NCI-H524 (cell line): ENCODE measurements at places on chromosomes 7 and 10.

DNA sequence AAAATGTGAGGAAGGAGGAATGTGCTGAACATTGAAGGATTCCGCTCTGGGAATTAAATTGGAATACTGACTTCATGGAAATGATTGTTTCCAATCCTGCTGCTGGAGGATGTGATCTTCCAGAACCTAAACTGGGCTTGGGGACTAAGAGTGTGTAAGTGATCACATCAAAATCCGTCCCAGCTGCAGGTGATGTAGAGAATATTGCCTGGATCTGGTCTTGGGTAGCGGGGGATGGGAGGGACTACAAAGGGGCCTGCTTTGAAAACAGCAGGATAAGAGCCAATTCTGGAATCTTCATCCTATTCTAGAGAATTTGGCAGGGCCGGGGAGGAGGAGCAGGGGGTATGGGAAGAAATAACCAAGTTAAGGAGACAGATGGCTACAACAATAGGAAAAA lies 552.2 kb upstream of the FZD8 start:
- DNase-seq, result no peak

DNA sequence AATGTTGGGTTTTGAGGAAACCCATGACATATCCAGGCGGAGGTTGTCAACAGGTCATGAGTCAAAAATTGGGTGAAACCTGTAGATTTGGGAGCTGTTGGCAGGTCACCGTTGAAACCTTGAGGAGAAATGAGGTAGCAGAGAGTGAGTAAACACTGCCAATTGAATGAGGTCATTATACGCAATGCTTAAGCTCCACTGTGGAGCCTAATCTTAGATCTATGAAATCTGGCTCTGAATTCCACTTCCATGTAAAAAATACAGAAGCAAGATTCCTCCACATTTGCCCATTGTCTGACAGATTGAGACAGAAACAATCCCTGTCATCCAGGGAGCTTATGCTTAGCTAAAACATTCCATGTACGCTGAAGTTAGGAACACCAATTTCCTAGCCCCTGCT lies 76.0 kb upstream of the IL6 start:
- DNase-seq, result no peak

DNA sequence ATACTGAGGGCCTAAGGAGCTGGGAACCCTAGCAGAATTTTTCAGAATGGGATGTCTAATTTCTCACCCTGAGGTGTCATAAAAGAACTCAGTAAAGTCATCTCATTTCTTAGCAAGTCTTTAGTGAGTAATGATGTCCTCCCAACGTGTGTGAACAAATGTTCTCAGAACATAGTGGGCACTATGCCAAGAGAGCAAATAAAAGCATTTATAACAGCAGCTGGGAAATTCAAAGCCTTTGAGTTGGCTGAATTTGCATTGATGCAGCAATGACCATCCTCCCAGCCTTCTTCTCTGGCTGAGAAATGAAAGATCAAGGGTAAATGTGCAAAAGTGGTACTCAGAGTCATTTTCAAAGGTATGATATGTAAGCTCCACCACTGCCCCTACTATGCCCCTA lies 109.4 kb downstream of the FAM107B start:
- DNase-seq, result no peak

GRCh38 chr7:31251441-31251840 lies 89.1 kb downstream of the NEUROD6 start:
- no peak for DNase-seq

DNA sequence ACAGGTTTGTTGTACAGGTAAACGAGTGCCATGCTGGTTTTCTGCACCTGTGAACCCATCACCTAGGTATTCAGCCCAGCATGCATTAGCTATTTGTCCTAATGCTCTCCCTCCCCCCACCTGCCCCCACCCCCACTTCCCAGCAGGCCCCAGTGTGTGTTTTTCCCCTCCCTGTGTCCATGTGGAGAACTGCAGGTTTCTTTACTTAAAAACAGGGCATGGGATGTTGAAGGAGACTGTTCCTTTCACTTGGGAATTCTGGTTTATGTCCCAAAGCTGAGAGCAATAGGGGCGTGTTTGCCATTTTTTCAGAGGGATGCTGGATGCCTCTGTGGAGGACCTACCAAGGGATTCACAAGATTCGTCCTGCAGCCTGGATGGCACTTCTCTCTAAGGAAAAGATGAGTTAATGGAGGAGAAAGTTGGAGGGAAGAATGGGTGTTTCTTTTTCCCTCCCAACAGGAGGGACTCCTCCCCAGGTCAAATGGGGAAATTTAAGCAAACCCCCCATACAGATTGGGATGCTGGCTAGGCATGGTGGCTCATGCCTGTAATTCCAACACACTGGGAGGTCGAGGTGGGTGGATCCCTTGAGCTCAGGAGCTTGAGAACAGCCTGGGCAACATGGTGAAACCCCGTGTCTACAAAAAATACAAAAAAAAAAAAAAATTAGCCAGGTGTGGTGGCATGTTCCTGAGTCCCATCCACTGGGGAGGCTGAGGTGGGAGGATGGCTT lies 136.0 kb downstream of the GALNT17 start:
- no peak for DNase-seq

DNA sequence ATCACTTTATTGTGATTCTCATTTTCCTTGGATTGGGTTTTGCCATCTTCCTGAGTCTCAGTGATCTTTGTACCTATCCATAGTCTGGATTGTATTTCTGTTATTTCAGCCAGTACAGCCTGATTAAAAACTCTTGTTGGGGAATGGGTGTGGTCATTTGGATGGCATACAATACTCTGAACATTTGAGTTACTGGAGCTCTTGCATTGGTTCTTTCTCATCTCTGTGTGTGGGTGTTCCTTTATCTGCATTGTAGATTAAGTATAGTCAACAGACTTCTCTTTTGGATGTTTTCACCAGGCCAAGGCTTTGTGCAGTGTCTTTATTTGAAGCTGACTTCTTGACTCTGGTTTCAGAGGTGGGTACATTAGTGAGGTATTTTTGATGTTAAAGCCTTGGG lies 42.2 kb downstream of the RUNDC3B start:
- no peak for DNase-seq

DNA sequence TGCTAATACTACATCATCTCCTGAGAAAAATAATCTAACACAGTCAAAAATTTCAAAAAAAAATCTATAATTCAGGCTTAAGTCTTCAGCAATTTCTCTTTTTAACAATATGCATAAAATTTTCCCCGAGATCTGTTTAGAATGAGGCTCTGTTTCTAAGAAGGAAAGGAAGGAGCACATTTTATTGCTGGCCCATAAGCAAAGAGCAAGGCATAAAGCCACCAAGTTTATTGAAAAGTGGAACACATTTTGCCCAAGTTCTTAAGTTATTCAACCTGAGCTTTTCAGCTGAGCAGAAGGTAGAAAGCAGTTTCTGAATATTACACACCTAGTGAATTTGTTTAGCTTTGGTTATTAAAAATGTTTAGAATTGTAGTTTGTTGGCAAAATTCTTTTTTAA lies 73.9 kb downstream of the AGMO start:
- no peak for DNase-seq

- peak; percentile 27 for DNase-seq
These were observed 97.9 kb upstream of the KLF14 start for GRCh38 chr7:130831817-130832481.

DNA sequence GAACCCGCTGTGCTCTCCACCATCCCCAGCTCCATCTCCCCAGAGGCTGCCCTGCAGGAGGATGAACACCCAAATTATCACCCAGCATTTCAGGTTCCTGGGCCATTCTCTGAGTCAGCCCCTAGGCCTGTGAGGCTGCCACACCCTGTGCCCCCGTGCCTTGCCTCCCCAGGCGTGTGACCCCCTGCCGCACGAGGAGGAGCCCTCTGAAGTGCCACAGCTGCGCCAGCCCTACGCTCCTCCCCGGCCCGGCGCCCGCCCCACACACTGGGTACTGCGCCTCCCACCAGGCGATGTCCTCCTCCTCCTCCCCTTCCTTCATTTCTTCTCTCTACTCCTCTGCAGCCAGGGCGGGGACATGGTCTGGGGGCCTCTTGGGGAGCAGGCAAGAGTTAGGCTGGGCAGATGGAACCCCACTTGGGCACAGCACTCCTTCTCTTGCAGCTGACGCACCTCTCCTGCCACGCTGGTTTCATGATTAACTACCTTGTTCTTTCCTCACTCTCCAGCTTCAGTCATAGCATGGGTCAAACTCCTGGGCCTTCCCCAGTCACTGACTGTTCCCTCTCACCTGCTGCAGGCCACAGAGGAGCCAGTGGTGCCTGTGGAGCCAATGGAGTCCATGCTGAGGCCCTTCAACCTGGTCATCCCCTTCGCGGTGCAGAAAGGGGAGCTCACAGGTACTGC lies 12.7 kb upstream of the ATP6V1F start:
- no peak for DNase-seq

DNA sequence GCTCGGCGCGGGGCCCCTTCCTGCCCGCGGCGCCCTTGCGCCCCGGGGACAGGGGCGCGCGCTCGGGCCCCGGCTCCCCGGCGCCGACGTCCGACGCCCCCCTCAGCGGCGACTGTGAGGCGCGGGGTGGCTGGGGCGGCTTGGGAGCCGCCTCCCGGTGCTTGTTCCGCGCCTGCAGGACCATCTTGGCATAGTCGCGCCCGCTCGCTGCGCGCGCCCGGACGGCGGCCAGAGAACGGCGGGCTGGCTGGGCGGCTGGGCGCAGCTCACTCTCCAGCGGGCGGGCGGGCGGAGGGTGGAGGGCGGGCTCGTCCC lies at the start of gene DPY19L1:
DPY19L1 (minus strand) TSS at position 275 of the 315 bp plus-strand sequence; CDS start at position 184, 91 bp downstream.
- DNase-seq, result no peak

GRCh38 chr10:98186681-98187080 lies 52.2 kb downstream of the R3HCC1L start:
- DNase-seq, result no peak

- DNase-seq, result peak; percentile 6
These were observed 153.2 kb downstream of the TCF7L2 start for GRCh38 chr10:113103131-113103840.

GRCh38 chr7:12712236-12712635 lies 24.8 kb downstream of the ARL4A start:
- DNase-seq, result no peak

GRCh38 chr7:5064391-5065106 lies 18.9 kb downstream of the RBAK start:
- no peak for DNase-seq

GRCh38 chr10:31071232-31072005 lies 39.8 kb upstream of the ZNF438 start:
- DNase-seq, result no peak

DNA sequence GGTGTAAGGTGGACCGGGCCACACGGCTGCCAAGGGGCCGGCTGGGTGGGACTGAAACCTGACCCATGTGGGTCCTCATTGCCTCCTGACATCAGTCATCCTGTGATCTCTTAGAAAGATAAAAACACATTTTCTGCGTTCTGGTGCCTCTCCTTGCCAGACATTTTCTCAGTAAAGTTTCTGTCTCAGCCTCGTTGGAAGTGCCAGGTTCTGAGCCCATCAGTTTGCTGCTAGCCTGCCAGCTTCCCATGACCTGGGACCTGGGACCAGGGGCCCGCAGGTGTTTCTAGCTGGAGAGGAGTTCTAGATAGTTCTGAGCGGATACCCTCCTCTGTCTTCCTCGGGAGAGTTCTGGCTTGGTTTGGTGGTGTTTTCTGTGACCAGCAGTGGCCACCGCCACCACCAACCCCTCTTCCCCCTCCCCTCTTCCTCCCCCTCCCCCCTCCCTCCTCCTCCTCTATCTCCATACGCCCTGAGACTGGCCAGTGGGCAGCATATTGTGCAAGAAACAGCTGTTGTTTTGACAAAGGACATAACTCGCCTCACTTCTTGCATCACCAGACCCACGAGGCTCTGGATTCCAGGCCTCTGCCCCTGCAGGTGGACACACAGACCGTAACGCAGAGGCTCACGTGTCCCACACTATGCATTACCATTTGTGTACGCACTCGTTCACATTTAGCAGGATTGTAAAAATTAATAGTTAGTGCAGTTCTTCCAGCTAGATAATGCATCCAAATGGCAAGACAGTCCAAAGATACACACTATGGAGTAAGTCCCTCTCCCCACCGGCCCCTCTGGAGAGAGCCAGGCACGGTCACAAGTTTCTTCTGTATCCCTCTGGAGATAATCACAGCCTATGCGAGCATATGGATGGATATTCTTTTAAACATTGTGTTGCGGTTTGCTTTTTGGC lies 94.6 kb downstream of the CUX1 start:
- DNase-seq, result peak; percentile 29

- no peak for DNase-seq
These were observed 58.1 kb downstream of the AGMO start for GRCh38 chr7:15503603-15504290.

- no peak for DNase-seq
These were observed 284.4 kb downstream of the DNAJB6 start for GRCh38 chr7:157621131-157621681.

GRCh38 chr7:64882341-64883112 lies 20.5 kb upstream of the ZNF273 start:
- DNase-seq, result no peak

GRCh38 chr10:49379596-49380410 lies 16.1 kb downstream of the DRGX start:
- no peak for DNase-seq

- no peak for DNase-seq
These were observed 4.1 kb downstream of the JCAD start for GRCh38 chr10:30055226-30055662.

- DNase-seq, result no peak
These were observed 251.8 kb upstream of the NFE2L3 start for GRCh38 chr7:25900245-25900644.

- no peak for DNase-seq
These were observed 2.7 kb upstream of the TMEM254 start for GRCh38 chr10:80075781-80076180.

DNA sequence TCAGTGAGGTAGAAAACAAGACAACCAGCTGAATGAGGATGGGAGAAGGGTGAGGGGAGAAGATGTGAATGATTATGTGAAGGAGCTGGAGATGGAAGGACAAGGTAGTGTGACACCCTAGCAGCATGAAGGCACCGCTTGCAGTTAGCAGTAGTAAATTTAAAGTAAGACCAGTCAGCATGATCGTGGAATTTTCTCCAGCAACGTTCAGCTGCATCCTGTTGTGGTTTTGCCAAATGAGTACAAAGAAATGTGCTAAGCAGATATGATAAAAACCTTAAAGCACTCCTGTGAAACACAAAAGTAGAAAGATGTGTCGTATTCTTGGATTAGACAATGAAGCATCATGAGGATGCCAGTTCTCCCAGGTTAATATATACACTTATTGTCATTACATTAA lies 34.1 kb upstream of the IFRD1 start:
- DNase-seq, result no peak

- DNase-seq, result no peak
These were observed 76.8 kb downstream of the ALOX5 start for GRCh38 chr10:45450866-45451265.

- DNase-seq, result no peak
These were observed 190.7 kb downstream of the CDCA7L start for GRCh38 chr7:21754963-21755362.
